ENCODE measurements at places on chromosomes 1 and 21.

DNA sequence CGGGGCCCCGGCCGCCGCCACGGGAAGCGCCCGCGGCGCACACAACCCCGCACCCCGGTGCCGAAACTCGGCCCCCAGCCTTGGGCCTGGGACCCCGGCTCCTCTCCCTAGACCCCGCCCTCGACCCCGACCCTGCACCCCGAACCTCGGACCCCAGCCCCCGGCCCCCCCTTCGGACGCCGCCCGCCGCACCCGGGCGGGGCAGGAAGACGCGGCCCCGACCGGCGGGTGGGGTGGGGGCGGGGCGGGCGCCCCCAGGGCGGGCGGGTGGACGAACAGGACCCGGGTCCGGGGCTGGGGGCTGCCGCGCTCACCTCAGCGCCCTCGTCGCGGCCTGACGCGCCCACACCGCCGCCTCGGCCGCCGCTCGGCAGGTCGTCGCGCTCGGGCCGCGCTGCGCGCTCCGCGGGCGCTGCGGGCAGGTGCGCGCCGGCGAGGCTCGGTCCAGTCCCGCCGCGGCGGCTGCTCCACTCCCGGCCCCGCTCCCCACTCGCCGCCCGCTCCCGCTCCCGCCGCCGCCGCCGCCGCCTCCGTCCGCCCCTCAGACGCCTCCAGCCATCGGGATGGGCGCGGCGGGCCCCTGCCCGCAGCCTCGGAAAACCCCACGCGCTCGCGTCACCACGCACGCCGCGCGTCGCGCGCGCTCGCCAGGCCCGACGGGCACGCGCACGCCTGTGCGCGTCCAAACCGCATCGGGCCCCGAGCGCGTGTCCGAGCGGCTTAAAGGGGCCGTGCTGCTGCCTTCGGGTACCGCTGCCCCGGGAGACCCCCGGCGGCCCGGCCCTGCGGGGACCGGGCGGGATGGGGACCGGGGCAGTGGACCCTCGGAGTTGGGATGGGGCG, at the start of gene GNB1:
GNB1 (minus strand) TSS at position 582 of the 843 bp plus-strand sequence. CDS start 65,634 bp downstream, outside the sequence.
- DNase-seq, result peak; percentile 84

DNA sequence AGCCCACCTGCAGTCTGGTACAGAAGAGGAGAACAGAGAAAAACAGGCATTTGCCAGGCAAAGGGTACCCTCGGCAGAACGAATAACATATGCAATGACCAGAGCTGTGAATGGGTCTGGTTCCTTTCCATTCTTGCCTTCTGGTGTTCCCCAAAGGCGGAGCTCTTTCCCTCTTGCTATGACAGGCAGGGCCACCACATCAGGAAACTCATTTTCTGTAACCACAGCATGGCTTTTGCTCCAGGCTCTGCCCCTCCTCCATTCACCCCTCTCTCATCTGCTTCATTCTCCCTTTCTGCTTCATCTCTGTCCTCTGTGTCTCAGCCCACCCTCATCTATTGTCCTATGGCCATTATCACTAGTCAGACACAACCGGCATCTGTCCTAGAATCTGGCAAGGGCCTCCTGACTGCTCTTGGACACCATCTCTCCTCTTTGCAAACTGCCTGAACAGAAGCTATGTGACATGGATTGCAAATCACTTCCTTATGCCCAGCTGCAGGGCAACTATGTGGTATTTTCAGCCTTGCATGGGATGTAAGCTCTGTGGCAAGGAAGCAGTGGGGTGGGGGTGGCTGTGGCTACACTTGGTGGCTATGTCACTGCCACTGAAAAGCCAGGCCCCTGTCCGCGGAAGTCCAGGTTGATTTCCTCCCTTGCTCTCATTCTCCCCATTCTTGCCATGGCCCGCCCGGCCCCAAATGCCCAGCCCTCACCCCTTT, 78.8 kb upstream of the ABCD3 start:
- DNase-seq, result no peak

DNA sequence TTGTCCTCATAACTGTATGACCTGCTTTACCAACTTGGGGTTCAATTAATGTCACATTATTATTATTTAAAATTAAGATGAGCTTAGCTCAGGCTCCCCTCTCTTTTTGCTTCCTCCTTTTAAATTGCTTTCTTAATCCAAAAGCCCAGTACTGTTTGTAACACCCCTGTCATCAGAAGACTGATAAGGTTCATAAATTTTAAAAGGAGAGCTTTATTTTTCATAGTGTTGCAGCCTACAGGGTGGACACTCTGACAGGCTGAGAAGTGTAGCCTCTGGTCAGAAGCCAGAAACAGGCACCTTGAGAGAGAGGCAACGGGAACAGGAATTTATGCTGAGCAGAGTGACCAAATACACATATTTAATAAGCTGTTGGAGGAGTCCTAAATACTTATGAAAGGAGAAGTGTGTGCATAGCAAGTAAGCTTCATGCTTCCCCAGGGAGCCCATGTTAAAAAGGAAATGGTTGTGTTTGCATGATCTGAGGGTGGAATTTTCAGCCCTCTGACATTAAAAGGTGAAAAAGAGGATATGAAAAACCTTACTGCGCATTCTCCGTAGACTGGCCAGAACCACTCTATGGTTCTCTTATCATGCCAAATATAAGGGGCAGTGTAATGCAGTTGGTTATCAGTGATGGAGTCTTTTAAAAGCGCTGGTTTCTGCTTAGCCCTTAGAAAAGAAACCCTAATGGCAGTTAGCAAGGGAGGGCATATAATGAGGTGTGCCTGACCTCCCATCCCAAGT, 30.5 kb upstream of the FGGY start:
- DNase-seq, result no peak

DNA sequence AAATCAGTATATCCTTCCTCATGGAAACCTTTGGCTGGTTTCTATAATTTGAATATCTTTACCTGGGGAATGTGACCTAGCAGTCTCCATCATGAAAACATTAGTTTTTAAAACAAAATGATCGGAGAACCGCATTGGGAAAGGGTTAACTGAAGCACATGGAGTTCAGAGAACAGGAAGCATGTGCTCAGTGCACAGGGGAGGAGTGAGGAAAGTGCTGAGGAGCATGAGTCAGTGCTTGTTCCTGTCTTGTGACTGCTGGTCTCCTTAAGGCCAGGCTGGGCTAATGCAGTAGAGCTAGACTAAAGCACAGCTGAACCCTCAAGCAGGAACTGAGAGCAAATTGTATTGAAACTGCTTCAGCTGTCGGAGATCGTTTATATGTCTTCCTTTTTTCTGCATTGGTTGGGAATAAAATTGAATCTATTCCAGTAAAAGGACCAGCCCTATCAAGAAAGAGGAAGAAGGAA, 5.8 kb downstream of the IFI16 start:
- peak; percentile 92 for DNase-seq

DNA sequence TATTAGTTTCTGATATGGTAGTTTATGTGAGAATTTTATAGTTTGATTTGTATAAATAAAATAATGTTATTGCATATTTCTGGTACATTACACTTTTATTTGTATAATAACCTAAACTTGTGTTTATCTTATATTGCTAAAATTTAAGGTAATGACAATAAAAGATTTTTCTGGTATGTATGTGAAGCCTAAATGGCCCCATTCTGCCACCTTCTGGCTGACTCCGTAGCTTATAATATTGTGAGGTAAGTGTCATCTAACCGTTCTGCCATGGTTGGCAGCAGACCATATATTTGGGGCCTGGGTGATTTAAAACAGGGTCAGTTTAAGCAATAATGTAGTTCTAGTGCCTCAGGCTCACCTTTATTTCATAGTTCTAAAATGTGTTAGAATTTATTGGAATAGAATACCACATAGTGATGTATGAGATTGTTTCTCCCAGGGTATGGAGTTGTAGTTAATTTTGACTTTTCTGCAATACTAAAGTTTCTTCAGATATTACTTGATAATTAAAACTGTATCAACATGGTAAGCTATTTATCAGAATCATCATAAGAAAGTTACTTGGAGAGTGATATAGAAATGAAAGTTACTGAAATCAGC, 21.2 kb upstream of the PRKACB start:
- peak; percentile 29 for DNase-seq

- DNase-seq, result no peak
These were observed 64.4 kb downstream of the SLC37A1 start for GRCh38 chr21:42578034-42578433.

DNA sequence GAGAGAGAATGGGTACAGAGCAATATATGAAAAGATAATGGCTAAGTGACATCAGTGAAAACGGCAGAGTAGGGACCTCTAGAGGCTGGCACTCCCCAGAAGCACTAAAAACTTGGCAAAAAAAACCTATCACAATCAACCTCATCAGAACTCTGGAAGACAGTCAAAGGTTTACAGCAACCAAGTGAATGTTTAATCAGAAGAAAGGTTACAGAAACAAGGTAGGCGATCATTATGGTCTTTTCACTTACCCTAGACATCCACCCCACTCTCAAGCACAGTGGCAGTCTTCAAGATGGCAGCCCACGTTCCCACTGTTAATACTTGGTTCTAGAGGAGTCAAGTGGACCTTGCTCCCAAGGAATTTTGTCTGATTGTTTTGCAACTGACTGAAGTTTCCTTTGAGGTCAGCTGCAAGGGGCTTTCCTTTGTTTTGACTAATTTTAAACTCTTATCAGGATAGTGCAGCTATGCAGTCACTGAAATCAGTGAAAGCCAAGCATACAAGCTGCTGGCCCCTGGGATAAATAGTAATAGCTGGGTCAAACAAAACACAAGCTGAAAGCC, 7.2 kb downstream of the KIFAP3 start:
- DNase-seq, result no peak

DNA sequence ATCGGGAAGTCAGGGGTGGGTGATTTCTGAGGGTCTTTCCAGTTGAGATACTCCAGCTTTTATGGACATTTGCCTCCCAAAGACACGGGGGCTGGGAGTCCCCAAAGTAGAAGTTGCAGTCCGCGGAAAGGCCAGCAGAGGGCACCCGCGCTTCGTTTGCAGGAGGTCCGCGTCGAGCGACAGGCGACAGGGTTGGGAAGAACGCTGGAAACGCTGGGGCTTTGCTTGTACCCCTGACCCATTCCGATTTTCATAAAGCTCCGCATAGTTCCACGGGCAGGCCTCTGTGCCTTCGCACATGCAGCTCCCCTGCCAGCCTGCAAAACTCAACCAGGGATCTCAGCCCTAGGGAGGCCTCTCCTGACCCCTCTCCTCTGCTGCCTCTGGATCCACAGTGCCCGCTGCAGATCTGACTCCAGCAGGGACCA, 44.2 kb upstream of the LAPTM5 start:
- DNase-seq, result peak; percentile 66

GRCh38 chr1:41241354-41241748, 755 bp downstream of the SCMH1 start:
- peak; percentile 62 for DNase-seq

- DNase-seq, result no peak
These were observed 2.6 kb upstream of the TMCO4 start for GRCh38 chr1:19802269-19802668.

DNA sequence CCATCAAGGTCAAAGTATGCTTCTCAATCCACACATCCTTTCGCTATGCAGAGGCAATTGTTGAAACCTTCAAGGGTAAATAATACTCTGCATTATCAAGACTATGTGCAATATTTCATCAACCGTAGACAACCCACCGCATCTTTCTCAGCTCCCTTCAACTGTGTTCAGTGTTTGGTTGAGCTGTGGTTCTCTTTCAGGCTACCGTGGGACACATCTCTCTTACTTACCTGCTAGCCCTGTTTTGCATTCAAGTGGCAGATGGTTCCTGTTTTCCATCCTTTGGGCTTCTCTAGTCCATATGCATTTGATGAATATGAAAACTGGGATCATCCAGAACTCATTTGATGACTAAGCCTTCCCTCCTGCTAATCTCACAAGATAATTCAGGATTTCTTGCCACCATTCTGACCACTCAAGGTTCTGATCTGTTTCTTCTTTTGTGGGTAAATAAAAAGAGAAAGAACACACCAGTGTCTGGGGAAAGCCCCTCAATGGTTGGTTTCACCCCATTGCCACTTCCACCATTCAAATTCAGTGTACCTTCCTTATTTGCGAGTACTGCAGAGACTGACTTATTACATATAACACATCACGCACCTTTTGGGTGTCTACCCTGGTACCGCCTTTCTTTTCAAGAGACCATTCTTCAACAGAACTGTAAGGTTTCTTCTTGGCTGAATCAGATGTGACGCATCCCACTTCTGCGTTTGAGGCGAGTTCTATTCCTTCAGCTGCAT, 61.7 kb downstream of the BACE2 start:
- DNase-seq, result no peak

DNA sequence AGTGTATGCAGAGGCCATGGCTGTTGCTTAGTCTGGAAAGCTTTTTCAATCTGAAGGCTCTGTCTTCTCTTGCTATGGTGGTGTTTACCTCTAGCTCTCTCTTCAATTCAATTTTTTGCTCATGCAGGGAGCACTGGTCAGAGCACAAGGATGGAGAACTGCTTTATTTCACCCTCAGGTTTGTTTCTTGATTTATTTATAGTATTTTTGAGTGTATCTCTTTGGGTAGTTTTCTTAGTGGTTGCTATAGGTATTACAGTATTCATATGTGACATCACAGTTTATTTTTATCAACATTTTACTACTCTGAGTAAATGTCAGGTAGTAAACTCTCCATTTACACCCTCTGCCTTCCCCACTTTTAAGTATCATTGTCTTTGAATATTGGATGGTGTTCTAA, 147.9 kb downstream of the RASAL2 start:
- DNase-seq, result no peak

DNA sequence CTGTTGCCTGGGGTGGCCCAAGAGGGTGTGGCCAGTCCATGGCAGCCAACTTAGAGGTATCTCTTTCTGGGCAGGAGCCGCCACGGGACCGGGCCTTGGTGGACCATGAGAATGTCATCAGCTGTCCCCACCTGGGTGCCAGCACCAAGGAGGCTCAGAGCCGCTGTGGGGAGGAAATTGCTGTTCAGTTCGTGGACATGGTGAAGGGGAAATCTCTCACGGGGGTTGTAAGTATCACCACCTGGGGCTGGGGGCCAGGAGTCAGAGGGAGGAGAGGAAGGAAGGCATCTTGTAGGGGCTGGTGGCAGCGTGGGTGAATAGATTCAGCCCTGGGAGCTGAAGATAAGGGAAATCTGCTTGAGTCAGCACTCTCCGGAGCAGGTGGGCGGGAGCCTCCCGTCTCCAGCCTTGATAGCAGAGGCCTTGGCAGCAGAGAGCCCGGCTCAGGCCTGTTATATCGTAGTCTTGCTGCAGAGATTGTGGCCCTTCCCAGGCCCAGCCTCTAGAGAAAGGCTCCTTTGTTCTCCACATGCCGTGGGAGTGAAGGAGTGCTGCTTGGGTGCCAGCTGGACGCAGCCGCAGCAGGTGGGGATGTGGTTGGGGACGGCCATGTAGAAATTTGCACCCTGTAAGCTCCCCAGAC, 25.4 kb downstream of the PHGDH start:
- no peak for DNase-seq

DNA sequence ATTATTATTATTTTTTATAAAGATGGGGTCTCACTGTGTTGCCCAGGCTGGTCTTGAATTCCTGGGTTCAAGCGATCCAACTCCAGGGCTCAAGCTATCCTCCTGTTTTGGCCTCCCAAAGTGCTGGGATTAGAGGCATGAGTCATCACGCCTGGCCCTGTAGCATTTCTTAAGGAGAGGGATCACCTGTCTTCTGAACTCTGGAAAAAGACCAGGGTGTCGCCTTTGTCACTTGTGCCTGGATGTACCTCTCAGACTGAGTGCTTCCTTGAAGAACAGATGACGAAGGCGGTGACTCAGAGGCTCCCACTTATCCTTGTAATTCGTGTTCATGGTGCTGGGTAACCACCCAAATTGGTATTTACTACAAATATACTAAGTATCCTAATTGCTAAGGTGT, 2.4 kb upstream of the CGN start:
- DNase-seq, result peak; percentile 22

GRCh38 chr1:29145739-29146437, 22.2 kb upstream of the TMEM200B start:
- no peak for DNase-seq

GRCh38 chr1:111542187-111542586, 38.8 kb upstream of the ADORA3 start:
- DNase-seq, result no peak

- no peak for DNase-seq
These were observed 27.4 kb downstream of the LDLRAD2 start for GRCh38 chr1:21839337-21840037.

- no peak for DNase-seq
These were observed 1156.6 kb downstream of the PLA2G4A start for GRCh38 chr1:187985145-187985896.
